Right renal pelvis (tissue), 4 donors: ENCODE measurements at places on chromosomes 3 and 15.

GRCh38 chr15:85589851-85590250 is 204.9 kb downstream of the KLHL25 start:
- DNase-seq: no peak

- no peak for DNase-seq
Measured at GRCh38 chr3:98763819-98764418, 779 bp downstream of the ST3GAL6 start.

DNA sequence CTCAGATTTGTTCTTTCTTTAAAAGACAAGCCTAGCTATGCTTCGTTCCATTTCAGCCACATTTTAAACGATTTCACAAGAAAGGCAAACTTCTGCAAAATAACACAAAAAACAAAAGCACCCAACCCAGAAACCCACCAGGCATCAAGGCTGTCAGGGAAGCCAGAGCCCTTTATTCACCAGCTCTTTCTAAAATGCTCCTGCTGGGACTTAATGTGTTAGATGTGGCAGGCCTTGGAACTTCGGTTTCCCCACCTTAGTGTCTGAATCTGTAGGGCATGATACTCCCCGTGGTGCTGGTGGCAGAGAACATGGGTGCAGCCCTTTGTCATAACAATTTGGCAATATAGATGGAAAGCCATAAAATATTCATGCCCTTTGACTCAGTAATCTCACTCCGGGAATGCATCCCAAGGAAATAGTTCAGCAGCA is 56.8 kb upstream of the LCTL start:
- no peak for DNase-seq

- no peak for DNase-seq
Measured at GRCh38 chr3:151459358-151459757, 1.5 kb downstream of the IGSF10 start.

DNA sequence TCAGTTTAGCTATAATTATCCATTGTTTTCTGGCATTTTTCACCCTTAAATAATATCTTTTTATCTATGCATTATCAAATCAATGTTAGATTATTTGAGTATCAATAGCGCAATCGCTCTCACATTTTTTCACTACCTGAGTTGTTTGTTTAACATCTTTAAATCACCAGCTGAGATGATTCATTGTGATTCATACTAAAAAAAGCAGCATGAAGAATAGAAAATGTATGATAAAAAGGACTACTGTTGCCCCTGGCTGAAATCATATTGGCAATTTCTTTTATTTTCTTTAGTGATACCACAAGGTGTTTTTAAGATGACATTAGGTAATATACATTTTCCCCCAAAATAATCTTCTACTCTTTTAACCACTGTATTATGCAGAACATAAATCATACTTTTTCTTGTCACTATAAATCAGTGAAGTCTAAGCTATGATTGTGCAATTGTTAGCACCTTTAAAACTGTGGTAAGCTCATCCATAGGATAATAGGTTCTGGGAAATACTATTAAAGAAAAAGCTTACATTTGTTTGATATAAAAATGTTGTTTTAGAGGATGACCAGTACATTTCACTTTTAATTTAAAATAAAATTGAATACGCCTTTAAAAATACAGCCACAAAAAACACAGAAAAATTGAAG is 889.1 kb downstream of the NAALADL2 start:
- no peak for DNase-seq

GRCh38 chr15:100043068-100043641 is 298.6 kb downstream of the ADAMTS17 start:
- no peak for DNase-seq

DNA sequence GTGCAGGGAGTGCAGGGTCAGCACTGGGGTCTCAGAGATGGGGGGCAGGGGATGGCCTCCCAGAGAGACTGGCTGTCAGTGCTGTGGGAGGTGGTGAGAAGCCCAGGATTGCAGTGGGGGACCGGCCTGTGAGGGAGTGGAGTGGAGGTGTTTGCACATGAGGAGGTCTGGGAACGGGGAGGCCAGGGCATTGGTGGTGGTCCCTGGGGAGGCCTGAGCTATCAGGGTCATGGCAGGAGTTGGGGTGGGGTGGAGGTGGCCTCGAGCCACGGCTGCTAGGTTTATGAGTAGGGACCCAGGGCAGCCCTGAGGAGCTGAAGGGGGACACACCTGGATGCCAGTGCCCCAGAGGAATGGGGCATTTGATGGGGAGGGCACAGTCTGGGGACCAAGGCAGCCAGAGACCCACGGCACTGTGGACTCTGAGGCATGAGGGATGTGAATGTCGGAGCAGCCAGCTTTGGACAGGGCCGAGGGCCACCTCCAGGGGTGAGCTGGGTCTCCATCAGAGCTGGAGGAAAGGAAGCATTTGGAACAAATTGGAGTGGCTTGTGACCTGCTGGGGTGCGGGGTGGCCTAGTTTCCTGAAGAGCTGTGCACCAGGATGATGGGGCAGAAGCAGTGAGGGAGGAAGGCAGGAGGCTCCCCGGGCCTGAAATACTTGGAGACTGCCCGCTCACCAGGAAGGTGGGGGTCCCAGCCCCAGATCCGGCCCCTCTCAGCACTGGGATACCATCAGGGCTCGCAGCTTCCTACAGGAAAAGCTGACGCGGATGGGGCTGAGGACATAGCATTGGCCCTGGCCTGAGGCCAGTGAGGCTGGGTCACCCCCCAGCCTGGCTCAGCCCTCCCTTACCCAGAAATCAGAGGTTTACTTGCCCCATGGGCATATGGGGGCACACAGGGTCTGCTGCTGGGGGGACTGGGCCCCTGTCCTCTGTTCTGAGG is 9.5 kb upstream of the CSPG4 start:
- DNase-seq: no peak

GRCh38 chr15:90000186-90001001 is 730 bp upstream of the ZNF710 start:
- DNase-seq: no peak

- no peak for DNase-seq
Measured at GRCh38 chr15:41901431-41901830, 7.6 kb upstream of the SPTBN5 start.

- no peak for DNase-seq
Measured at GRCh38 chr3:182710557-182711157, 82.6 kb upstream of the ATP11B start.

DNA sequence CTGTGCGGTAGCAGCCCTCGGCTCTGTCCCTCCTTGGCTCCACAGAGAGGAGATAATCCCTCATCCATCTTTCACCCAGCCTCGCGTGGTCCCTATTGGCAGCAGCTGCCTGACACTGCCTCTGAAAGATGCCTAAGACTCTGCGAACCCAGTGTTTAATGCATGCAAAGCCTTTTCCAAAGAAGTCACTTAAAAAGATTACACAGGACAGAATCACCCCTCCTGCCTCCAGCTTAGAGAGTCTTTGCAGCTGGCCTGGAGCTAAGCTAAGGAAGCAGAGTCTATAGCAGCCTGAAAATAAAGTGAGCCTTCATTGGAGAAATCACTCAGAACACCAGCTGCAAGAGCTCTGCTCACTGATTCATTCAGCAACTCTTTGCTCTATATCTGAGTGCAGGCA is 247.2 kb downstream of the SHQ1 start:
- no peak for DNase-seq

DNA sequence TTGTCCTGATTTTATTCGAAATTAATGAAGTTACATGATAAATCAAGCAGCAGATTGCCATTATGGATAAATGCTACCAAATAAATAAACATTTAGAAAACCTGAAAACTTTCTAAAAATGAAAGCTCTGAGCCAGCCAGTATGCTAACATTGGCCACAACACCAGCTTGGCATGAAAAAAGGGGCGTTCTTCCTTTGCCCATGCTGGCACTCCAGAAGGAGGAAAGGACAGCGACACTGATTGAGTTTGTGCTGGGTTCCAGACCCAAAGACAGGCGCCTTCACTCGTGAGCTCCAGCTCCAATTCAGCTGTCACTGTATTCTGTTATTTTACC is 5.1 kb downstream of the STIMATE start:
- DNase-seq: no peak

GRCh38 chr3:16759227-16759903 is 125.4 kb upstream of the PLCL2 start:
- DNase-seq: no peak

- DNase-seq: no peak
Measured at GRCh38 chr15:99097441-99098410, 7.2 kb upstream of the SYNM start.

DNA sequence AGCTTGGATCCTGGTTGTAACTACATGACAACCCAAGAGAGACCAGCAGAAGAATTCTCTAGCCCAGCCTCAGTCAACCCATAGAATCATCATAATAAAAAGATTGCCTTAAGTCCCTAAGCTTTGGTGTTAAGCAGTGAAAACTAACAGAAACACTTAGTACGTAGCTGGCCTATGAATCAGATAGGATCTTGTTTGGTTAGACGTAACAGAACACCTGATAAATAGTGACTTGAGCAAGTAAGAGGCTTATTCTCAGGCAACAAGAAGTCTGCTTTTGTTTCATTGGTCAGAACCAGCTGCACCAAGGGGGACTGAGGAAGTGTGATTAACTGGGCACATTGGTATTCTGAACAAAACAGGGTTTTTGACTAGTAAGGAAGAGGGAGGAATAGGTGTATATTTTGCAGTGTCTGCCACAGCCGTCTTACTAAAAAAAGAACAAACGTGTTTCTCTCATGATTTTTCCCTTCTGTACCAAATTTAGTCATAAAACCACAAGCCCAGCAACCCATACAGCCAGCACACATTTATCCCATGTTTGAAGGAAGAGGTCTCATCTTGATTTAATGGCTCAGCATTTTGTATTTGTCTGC is 53.3 kb upstream of the GLCE start:
- no peak for DNase-seq

GRCh38 chr3:183357564-183358079 is 70.8 kb downstream of the MCF2L2 start:
- no peak for DNase-seq

GRCh38 chr3:25503898-25504301 is 75.8 kb downstream of the RARB start:
- DNase-seq: no peak

DNA sequence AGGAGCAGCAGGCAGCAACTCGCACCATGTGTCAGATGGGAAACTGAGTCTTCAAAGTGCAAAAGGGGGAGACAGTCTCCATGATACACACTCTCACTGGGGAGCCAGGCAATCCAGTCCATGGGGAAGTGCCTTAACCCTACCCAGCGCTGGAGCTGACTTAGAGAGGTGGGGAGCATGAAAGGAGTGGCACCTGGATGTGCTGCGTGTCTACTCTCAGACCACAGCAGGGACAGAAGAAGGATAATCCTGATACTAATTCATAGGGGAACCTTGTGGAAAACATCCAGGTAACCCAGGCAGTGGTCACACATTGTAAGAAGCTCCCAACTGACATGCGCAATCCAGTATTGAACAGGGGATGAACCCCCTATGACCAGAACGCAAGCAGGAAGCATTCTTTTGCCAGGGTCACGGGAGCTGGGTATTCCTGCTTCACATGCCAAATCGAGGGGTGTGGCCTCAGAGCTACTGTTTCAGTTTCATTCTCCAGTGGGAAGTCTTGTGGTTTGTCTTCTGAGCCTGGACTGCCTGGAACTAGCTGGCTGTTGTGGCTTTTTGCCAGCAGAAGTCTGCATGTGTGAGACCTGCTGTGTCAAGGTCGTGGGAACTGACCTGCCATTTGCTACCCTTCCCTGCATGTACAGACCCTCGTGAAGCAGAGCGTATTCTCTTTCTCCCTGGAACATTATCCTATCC is 367.6 kb upstream of the NDN start:
- DNase-seq: no peak
